Occipital lobe (tissue), 3 donors: ENCODE measurements at places on chromosomes 16 and 17. TPM values are rescaled to one million over a fixed set of nuclear protein-coding genes. Genes with fewer than 3 reads are reported as not detected.

- no peak for DNase-seq
Observed at GRCh38 chr16:60142619-60143347, 1408.7 kb upstream of the GOT2 start.

DNA sequence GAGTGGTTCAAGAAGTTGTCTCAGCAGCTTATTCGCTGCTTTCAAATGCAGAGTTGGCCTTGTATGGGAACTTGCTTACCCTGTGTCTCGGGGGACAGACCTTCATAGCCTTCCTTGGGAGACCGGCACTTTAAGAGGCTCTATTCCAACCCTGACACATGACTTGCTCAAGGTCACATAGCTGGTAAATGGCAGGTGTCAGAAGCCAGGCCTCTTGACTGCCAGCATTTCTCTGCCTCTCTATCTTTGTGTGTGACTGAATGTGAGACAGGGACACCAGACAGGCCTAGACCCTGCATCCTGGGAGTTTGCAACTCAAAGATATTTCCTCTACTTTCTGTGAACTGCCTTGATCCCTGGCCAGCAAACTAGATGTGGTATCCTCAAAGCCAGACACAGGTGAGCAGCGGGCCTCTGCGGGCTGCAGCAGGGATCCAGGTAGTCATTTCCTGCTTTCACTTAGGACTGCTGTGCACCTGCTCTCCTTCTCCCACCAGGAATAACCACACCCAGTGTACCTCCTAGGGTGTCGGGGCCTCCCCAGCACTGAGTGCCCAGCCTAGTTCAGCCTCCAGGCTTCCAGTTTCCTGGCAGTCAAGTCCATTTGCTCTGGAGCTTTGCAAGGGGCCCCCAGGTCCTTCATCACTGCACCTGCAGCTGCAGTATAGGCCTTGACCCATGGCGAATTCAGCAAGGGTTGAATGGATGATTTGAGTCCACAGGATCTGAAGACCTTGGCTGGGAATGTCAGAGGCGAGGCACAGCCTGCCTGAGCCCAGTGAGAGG is 116.6 kb upstream of the TNRC6C start:
- DNase-seq: no peak

DNA sequence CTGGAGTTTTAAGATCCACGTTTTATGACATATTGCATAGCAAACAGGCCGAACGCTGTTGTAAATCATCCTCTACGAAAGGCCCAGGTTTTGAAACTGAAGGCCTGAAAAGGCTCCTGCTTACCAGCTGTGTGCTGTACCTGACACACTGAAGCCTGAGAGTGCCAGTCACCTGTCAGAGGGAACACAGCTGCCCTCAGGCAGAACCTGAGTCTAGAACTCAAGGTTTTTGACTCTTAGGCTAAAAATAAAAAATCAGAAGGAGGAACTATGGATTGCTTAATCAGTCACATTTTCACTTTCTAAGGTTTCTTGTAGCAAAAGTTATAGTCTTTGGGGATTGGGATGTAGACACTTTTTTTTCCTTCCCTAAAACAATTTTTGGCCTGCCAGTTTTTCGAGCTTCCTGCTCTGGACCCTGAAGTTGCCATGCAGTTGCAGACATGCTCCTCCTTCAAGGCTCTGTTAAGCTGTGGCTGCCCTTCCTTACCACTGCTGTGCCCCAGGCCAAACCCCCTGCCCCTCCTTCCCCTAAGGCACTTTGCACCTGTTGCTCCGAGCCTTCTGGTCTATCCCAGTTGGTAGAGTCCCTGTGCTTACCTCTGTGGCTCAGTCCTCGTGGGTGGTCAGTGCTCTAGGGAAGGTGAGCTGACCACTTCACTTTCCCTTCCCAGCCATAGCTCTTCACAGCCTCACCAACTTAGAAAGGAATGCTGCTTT is 56.6 kb downstream of the TENT4B start:
- DNase-seq: no peak

DNA sequence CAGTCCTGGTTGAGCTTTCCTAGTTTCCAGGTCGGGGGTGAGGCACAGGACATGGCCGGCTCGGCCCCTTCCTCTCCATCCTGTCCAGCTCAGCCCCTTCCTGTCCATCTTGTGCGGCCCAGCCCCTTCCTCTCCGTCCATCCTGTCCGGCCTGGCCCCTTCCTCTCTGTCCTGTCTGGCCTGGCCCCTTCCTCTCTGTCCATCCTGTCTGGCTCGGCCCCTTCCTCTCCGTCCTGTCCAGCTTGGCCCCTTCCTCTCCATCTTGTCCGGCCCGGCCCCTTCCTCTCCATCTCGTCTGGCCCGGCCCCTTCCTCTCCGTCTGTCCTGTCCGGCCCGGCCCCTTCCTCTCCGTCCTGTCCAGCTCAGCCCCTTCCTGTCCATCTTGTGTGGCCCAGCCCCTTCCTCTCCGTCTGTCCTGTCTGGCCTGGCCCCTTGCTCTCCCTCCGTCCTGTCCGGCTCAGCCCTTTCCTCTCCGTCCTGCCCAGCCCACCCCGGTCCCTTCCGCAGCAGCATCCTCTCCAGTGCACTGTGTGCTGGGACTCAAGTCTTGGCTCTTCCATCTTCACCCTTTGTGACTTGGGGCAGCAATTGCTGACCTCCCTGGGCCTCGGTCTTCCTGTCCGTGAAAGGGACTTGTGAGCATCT is 5.5 kb upstream of the ZNF750 start:
- DNase-seq: no peak

The PERCC1 gene
- not detected for total RNA-seq
